ENCODE measurements at places on chromosomes 6 and 20. TPM values are rescaled to one million over a fixed set of nuclear protein-coding genes. Genes with fewer than 3 reads are reported as not detected.
A peak's percentile ranks its signal among the peaks of the same experiment; 100 is the strongest.

DNA sequence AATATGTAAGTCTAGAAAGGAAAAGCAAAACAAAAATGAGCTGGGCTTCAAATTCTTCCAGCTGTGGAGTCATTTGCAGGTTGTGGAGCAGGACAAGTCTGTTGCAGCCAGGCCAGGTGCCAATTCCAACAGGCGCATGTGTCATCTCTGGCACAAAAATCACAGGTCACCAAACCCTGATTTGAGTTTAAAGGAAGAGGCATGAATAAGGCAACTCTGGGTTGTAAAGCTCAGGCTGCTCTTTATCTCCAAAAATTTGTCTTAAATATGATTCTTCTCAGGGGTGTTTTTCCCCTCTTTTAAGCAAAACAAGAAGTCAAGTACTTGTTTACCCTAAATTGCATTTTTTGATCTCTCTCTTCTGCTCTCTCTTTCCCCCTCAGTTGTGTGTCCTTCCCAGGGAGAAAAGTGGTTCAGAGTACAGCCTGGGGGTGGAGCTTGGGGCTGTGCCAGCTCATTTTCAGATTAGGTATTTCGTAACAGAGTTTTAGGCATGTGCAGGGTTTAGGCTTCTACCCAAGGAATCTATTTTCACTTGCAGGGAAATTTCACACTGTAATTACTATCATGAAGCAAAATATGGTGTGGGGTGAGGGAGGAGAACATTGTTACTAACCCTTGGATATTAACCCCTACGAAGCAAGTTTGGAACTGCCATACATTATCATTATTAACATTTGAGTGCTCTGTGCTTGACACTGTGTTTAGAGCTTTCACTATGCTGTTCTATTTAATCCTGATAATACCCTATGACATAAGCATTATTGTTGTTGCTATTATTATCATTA lies 8.3 kb upstream of the NCOA3 start:
- peak; percentile 90 for DNase-seq

DNA sequence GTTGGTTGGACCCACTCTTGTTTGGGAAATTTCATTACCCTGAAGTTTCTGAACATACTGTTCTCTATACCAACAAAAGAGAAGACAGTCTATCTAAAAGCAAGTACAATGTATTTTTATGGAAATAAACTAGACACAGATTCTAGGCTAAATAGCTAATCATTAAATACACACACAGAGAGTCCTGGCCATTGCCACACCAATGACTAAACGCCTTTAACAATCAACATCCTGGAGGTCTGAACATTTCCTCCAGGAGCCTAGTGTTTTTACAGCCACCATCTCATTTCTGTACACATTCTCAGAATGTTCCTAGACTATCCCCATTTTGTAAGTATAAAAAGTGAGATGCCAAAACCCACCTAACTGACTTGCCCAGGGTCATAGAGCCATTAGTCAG lies 141.6 kb upstream of the RREB1 start:
- no peak for DNase-seq

- no peak for DNase-seq
Observed at GRCh38 chr20:20892328-20892727, 179.9 kb upstream of the RALGAPA2 start.

GRCh38 chr6:39934131-39934757 lies at the start of gene MOCS1:
TSS of gene MOCS1 (minus strand) at chr6:39934462. CDS start at chr6:39934417, 45 bp downstream.
- peak; percentile 94 for DNase-seq

- no peak for DNase-seq
Observed at GRCh38 chr6:37607944-37608343, 89.7 kb downstream of the MDGA1 start.

GRCh38 chr6:32588156-32588555 lies 1.5 kb downstream of the HLA-DRB1 start:
- no peak for DNase-seq

DNA sequence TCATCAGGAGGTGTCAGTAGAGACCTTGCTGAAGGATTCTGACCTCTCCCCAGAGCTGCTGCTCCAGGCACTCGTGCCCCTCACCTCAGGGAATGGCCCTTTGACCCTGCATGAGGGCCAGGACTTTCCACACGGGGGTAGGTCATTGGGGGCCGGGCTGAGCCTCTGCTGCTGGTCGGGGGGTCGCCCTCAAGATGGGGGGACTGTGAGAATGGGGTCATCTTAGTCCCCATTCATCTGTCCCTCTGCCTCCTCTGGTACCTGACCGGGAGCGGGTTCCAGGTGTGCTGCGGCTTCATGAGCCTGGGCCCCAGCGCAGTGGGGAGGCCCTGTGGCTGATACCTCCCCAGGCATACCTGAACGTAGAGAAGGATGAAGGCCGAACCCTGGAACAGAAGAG lies 15.8 kb downstream of the DNPH1 start:
- DNase-seq, result no peak

LRP11 gene
- 9.6 TPM for total RNA-seq

DNA sequence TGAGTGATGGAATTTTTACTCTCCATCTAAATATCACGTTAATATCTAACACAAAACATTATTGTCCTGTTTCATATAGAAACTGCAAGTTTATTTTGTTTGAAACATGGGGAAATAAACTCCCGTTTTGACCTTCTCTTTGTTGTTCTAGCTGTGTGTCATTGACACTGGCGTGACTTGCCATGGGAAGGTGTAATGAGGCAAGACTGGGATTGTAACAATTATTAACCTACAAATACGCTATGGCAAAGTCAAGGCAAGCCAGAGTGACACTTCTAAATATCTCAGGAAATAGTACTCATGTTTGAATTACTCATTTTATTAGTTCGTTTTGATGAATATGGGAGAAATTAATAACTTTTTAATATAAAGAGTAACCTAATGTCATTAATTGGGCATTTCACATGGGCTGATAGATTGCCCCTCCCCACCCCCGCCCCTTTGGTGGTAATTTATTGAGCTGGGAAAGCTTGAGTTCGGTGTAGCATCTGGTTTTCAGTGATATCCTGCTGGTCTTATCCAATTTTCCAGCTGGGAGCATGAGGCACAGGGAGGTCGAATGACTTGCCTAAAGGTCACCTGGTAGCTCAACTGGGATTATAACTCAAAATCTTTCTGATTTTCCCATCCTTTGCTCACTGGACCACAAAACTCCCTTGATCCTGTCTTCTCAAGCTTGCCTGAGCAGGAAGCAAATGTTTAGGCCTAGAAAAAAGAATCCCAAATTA lies 380.6 kb upstream of the JAG1 start:
- DNase-seq, result no peak

GRCh38 chr6:147811913-147812629 lies 303.6 kb downstream of the SAMD5 start:
- no peak for DNase-seq

TMEM244 gene
- total RNA-seq, result not detected

TNFRSF6B gene
- 1.0 TPM for total RNA-seq

DNA sequence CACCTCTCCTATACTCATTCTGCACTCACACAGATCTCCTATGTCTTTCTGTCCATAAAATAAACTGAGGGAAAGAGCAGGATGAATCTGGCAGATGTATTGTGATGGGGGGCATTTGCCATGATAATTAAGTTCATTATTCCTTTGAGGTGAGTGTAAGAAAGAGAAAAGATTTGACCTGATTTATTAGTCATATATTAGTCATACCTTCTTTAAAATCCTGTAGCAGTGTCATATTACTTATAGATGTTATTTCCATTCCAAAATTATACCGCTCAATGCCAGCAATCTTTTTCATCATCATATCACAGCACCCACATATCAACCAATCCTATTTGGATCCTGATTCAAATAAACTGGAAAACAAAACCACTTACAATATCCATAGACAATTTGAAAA lies 733.3 kb upstream of the SLC35B3 start:
- DNase-seq, result no peak

LZTS3 gene
- total RNA-seq, result 4.6 TPM

DNA sequence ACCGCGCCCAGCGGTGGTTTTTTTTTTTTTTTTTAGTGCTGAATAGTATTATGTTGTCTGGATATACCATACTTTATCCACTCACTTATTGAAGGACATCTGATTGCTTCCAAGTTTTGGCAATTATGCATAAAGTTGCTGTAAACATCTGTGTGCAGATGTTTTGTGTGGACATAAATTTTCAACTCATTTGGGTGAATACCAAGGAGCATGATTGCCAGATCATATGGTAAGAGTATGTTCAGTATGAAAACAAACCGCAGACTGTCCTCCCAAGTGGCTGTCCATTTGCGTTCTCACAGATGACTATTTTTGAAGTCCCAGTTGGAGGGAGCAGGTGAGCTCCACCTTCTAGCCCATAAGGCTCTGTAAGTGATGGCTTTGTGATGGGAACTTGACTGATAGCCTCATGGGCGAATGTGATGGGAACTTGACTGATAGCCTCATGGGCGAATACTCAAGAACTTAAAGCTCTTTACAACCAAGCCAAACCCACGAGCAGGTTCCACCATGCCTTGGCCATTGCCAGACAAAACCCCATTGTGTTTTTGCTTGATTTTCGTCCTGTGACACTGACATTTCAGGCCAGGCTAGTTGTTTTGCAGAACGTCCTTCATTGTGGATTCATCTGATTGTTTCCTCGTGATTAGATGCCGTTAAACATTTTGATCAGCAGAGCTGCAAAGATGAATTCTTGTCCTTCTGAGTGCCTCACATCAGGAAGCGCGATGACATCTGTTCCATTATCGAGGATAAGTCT lies 51.0 kb downstream of the ZBTB2 start:
- no peak for DNase-seq

GRCh38 chr6:36484736-36485135 lies 41.9 kb downstream of the KCTD20 start:
- DNase-seq, result no peak

DNA sequence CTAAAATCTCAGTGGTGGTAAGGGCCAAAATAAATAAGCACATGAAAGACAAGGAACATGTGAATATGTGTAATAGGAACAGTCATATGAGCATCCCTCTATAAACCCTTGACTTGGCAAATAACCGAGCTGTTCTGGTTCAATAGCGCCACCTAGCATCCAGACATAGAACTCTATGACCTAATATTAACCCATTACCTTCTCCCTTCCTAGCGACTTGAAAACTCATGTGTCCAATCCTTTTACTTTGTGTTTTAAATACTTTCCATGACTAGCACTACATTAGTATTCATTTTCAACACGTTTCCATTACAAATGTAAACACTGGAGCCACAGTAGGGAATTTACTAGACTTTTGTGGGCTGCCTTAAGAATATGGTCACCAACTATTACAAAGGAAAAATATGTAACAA lies 279.7 kb downstream of the UST start:
- DNase-seq, result no peak

- DNase-seq, result no peak
Observed at GRCh38 chr6:106145741-106146227, 59.6 kb downstream of the PRDM1 start.

DNA sequence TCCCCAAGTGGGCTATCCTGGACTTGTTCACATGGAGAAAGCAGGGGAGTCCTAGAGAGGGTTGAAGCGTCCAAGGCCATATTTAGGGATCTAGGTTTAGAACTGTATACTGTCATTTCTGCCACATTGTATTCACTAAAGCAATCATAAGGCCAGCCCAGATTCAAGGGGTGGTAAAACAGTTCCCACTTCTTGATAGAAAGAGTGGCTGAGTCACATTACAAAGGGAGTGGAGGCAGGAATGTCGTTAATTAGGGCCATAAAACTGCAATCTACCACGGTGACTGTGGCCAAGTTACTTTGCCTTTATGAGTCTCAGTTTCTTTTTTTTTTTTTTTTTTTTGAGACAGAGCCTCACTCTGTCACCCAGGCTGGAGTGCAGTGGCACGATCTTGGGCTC lies 7.4 kb upstream of the UBR2 start:
- DNase-seq, result no peak

VGLL2 gene
- total RNA-seq, result not detected

SMLR1 gene
- total RNA-seq, result 15.3 TPM

DNA sequence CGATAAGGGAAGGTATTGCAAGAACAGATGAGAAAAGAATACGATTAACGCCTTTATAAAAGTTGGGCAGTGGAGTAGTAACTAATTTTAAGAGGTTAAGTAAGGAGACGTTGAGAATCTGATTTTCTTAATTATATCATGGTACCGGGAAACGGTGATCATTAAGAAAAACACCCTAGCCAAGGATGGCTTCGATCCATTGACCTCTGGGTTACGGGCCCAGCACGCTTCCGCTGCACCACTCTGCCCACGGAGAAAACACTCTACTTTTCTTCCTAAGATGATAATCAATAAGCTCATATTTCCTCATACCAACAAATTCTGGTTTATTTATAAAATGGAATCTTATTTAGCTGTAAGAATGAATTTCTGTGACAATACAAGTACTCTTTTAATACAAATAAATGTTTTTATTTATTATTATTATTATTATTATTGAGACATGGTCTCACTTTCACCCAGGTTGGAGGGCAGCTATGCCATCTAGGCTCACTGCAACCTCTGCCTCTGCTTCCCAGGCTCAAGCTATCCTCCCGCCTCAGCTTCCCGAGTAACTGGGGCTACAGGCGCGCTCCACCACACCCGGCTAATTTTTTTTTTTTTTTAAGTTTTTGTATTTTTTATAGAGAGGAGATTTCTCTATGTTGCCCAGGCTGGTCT lies 8.3 kb downstream of the POM121L2 start:
- no peak for DNase-seq

DNA sequence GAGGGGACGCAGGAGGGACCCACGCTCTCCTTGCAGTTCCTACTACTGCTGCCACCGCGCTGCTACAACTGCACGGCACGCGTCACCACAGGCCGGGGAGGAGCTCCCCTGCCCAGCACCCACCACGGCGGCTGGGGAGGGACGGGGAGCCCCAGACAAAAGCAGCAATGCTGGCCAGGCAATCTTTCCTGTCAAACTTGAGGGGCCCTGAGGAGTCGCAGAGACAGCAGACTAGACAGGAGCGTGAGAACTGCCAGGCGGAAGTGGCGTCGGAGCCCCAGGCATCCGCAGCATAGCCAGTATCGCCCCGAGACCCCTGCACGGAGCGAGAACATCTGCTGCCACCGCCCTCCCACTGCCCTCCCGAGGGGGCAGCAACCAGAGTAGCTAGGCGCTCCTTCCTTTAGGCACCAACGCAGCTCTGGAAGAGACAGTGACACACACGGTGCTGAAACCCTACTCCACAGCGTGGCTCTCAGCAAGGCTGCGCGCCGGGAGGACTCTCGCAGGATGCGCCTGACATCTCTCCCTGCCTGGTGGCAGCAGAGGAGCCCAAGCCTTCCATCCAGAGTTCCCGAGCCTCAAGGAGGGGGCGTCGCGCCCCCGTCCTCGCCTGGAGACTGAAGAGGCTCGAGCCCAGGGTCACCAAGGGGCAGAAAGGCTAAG lies 2.2 kb downstream of the TAF4 start:
- DNase-seq, result no peak

DNA sequence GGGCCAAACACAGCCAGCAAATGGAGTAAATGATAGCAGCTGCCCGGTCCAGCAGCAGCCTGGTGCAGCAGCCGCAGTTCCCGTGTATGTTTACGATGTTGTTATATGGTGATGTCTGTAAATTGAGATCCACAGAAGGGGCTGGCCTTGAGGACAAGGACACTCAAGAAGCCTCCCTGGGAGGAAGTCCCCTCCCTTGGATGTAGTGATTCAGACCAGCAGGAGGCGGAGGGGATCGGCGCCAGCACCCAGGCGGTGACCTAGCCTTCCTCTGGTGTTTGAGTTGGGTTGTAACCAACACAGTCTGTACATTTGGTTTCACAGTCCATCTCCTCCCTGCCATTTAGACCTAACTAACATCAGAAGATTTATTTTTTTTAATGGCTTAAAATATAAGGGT lies 187.8 kb downstream of the SYNDIG1 start:
- no peak for DNase-seq

- DNase-seq, result no peak
Observed at GRCh38 chr6:136627191-136627590, 77.0 kb upstream of the MAP7 start.

All from right lobe of liver (tissue), 6 donors.